ENCODE measurements at places on chromosomes 4 and X. TPM values are rescaled to one million over a fixed set of nuclear protein-coding genes. Genes with fewer than 3 reads are reported as not detected.

- no peak overlapping the region for H3K27ac ChIP-seq
- no peaks in the 10 kb centered on the region for H3K4me1 ChIP-seq
- H3K4me3 ChIP-seq = no peak overlapping the region
- DNase-seq = no peak
- no peaks in the 10 kb centered on the region for H3K27me3 ChIP-seq
- H3K36me3 ChIP-seq = no peaks in the 10 kb centered on the region
Observed at GRCh38 chr4:94634271-94634670, 123.5 kb upstream of the BMPR1B start.

- no peak for DNase-seq
- H3K36me3 ChIP-seq = no peaks in the 10 kb centered on the region
- no peaks in the 10 kb centered on the region for H3K4me1 ChIP-seq
- no peak overlapping the region for H3K27ac ChIP-seq
- no peaks in the 10 kb centered on the region for H3K27me3 ChIP-seq
Observed at GRCh38 chrX:1851527-1851926, 236.7 kb downstream of the ASMT start.

DNA sequence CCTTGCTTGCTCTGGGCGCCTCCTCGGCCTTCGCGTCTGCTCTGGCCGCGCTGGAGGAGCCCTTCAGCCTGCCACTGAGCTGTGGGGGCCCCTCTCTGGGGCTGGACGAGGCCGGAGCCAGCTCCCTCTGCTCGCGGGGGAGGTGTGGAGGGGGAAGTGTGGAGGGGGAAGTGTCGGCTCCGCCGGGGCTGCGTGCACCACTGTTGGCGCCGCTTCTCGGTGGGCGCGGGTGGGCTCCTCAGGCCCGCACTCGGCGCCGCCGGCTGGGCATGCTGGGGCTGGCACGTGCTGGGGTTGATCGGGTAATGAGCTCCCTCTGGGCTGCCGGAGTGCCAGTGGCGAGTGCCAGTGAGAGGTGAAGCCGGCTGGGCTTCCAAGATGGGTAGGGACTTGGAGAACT lies 116.7 kb downstream of the CPXCR1 start:
- no peak overlapping the region for H3K4me3 ChIP-seq
- H3K27ac ChIP-seq = no peak overlapping the region
- no peak for DNase-seq
- no peaks in the 10 kb centered on the region for H3K4me1 ChIP-seq
- H3K27me3 ChIP-seq = no peaks in the 10 kb centered on the region
- H3K36me3 ChIP-seq = no peaks in the 10 kb centered on the region

- no peak overlapping the region for H3K27ac ChIP-seq
- no peak overlapping the region for H3K4me3 ChIP-seq
- no peaks in the 10 kb centered on the region for H3K4me1 ChIP-seq
- H3K36me3 ChIP-seq = no peaks in the 10 kb centered on the region
Observed at GRCh38 chrX:68703369-68703768, 55.9 kb downstream of the STARD8 start.

- H3K36me3 ChIP-seq = no peaks in the 10 kb centered on the region
- no peak for DNase-seq
- H3K4me3 ChIP-seq = no peak overlapping the region
- H3K27me3 ChIP-seq = no peaks in the 10 kb centered on the region
Observed at GRCh38 chrX:96449191-96449590, 235.5 kb upstream of the DIAPH2 start.

- no peak overlapping the region for H3K4me3 ChIP-seq
- no peaks in the 10 kb centered on the region for H3K4me1 ChIP-seq
- no peak overlapping the region for H3K27ac ChIP-seq
- H3K27me3 ChIP-seq = no peaks in the 10 kb centered on the region
Observed at GRCh38 chr4:5118091-5118786, 67.0 kb downstream of the STK32B start.

- DNase-seq = no peak
- H3K27ac ChIP-seq = no peak overlapping the region
- no peak overlapping the region for H3K4me3 ChIP-seq
- no peaks in the 10 kb centered on the region for H3K27me3 ChIP-seq
- H3K4me1 ChIP-seq = no peaks in the 10 kb centered on the region
Observed at GRCh38 chr4:22607382-22607781, 85.4 kb upstream of the GBA3 start.

- H3K36me3 ChIP-seq = no peaks in the 10 kb centered on the region
- no peak for DNase-seq
- no peak overlapping the region for H3K27ac ChIP-seq
- peaks cover 2% of the 10 kb centered on the region for H3K27me3 ChIP-seq
- H3K4me3 ChIP-seq = no peak overlapping the region
Observed at GRCh38 chr4:48462363-48462762, 20.8 kb upstream of the SLC10A4 start.

DNA sequence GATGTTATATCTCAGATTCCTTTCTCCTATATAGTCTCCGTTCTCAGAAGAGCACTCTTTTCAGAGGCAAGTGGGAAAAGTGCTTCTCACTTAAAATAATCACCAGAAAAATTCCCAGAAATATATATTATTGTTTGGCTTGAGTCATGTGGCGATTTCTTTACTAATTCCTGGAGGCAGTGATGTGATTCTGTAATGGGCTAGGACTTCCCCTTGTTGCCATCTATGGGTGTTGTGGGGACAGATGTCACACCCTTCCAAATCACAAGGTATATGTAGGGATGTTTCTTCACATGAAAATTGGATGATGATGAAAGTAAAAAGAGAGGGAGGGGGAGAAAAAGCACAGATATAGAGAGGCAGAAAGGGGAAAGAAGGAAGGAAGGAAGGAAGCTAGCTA lies 553.4 kb downstream of the PPP4R3C start:
- H3K27ac ChIP-seq = no peak overlapping the region
- no peaks in the 10 kb centered on the region for H3K27me3 ChIP-seq
- no peaks in the 10 kb centered on the region for H3K4me1 ChIP-seq
- no peaks in the 10 kb centered on the region for H3K36me3 ChIP-seq

The AADAT gene
- not detected for total RNA-seq

The ADGRG4 gene
- not detected for total RNA-seq

The ETDA gene
- not detected for total RNA-seq
